ENCODE measurements at places on chromosomes 1 and 21.

DNA sequence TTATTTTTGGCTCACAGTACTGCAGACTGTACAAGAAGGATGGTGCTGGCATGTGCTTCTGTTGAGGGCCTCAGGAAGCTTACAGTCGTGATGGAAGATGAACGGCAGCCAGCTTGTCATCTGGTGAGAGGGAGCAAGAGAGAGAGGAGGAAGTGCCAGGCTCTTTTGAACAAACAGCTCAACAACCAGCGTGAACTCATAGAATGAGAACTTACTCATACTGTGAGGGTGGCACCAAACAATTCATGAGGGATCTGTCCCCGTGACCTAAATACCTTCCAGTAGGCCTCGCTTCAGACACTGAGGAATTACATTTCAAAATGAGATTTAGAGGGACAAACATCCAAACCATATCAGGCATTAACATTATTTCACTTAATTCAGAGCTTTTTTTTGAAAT lies 84.7 kb downstream of the PKN2 start:
- peak; percentile 3 for DNase-seq

DNA sequence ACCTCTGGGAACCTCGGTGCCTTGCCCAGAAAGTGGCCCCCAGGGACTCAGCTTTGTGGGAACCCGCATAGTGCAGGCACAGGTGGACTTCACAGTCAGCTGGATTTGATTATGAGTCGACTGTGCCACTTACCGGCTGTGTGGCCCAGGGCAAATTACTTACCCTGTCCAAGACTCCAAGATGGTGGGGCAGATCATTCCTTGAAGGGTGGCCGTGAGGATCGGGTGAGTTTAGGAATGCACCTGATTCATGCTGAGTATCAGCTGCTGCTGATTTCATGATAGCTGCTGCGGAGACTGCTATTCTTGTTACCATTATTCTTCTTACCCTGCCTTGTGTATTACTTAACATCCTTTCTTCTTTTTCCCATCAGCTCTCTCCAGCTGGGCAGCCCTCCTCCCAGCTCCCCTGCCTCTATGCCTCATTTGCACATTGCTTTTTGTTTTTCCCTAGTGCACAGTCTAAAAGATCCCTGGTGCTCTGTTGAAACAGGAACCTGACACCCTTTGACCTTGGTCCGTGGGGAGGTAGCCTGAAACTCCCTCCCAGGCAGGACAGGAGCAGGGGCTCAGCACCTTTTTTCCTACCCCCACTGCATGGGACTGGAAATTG lies 40.5 kb upstream of the FHAD1 start:
- no peak for DNase-seq

DNA sequence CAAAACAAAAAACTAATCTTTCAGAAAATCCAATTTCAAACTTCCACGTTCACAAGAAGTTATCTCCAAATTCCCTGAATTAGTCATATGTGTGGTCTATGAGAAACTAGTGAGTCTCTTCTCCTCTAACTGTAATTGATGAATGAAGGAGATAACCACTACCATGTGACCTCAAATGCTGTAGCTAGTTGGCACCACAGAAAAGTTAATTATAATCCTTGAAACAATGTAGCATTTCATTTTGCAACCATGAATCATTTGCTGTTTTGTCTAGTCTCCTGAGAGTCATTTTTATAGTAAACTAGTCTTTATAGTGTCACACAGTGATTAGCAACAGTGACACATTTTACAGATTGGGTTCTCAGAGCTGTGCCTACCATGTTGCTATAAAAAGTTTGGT lies 287.5 kb downstream of the LRRIQ3 start:
- peak; percentile 6 for DNase-seq

- DNase-seq: no peak
Observed at GRCh38 chr1:235004276-235004675, 124.4 kb downstream of the TOMM20 start.

- no peak for DNase-seq
Observed at GRCh38 chr1:54355931-54356679, 50.1 kb downstream of the SSBP3 start.

DNA sequence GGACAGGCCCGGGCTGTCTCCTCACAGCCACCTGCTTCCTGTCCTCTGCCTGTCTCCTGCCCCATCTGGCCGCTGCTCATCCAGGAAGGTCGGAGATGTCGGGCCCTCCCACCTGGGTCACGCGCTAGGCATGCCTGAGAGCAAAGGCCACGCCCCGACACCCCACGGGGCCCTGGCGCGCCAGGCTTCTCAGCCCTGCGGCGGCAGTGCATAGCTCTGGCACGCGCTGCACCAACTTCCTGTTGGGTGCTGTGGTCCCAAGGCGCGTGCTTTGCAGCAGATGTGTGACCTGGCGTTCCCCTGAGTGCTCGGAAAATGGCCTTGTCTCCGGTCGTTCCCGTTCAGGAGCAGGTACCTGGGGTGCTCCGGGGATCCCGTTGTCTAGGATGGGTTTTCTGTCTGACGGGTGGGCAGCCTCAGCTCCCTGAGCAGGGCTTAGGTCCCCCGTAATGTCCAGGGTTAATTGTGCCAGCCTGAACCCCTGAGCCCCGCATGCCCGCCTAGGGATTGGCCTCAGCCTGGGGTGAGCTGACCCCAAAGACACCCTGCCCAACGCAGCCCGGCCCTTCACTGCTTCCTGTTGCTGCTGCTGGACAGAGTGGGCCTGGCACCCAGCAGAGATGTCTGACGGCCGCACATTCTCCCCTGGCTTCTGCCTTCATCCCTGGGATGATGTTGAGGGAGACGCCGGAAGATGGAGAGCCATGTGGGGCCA lies 19.4 kb upstream of the KCNAB2 start:
- peak; percentile 92 for DNase-seq

DNA sequence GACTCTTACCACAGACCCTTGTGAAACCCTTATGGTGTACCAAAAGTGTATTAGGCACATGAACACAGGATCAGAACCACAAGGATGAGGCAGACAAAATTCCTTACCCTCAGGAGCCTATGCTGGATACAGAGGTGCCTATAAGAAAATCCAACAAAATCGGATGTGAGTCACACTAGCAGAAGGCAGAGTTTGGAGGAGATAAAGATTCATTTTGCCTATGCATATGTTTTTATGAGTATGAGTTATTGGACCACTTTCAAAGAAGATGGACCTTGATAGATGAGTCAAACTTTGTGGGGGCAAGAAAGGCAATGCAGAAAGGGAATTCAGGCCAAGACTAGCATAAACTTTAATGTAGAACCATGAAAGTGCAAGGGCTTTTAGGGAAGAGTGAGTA lies 17.0 kb downstream of the CAMK1G start:
- no peak for DNase-seq

GRCh38 chr1:14977338-14977931 lies 176.1 kb upstream of the TMEM51 start:
- no peak for DNase-seq

- DNase-seq: no peak
Observed at GRCh38 chr1:115325874-115326273, 12.2 kb downstream of the NGF start.

DNA sequence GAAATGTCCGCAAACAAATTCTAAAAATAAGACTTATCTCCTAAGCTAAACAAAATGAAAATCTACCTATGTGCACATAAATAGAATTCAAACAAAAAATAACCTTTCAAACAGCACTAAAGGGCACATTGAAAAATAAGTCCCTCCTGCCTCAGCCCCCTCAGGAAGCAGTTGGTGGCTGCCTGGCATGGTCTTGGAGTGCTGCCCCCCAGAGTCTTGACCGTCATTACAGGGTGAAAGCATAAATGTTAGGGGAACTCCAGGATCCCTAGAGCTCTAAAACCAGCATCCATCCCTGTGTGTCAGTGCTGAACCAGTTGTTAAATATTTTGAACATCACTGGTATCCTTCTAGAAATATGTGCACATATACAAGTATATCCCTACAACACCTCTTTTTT lies 6.5 kb upstream of the NPL start:
- peak; percentile 14 for DNase-seq

DNA sequence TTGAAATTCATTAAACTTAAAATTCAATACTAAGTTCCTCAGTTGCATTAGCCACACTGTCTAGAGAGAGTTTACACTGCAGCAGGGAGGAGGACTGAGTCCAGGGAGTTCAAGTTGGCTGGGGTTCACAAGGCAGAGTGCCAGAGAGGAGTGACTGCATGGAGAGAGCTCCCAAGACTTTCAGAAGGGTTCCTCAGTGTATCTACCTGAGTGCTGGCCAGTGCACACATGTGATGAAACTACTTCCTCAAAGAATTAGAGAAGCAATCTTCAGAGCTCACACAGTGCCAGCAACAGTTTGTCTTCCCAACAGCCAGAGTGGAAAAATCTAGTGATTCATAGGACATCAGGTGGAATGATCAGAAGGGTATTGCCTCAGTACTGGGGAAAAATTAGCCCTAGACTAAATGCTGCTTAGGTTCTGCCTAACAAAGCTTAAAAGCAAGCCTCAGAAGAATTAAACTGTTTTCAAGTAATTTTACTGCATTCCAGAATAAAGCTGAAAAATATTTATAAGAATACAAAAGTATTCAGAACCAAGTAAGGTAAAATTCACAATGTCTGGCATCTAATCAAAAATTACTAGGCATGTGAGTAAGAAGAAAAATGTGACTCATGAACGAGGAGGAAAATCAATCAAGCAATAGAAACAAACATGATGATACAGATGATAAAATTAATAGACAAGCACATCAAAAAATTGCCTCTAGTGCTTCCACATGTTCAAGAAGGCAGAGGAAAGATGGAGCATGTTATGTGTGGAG lies 10.4 kb upstream of the WNT3A start:
- DNase-seq: no peak

GRCh38 chr1:246270236-246270635 lies 236.8 kb downstream of the SMYD3 start:
- DNase-seq: no peak

DNA sequence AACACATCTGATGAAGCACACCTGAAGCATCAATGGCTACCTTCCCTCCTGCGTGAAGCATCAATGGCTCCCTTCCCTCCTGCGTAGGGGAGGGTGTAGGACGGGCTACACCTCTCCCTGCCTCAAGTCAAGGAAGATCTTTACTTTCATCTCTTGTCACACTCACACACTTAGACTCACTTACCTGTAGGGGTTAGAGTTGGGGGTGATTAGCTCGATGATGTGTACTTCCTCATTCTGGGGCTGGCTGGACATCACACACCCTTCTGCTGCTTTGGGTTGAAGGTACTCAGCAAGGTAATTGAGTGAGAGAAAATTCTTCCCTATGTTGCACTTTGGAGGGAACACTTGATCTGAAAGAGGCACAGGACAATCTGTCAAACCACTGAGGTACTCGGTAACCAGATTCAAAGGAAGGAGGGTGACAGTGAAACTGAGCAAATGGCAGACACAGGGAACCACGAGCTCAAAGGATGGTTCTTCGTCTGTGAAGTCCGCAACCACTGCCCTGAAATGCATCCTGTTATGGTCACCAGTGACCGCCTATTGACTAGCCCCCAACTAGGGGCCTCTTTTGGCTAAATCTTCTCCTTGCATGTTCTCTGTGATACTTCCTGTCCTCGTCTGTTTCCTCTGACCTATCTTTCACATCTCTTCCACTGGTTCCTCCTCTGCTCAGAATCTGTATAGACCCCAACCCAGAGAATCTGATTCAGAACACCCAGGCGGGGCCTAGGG lies 156.2 kb downstream of the TGFBR3 start:
- DNase-seq: no peak

DNA sequence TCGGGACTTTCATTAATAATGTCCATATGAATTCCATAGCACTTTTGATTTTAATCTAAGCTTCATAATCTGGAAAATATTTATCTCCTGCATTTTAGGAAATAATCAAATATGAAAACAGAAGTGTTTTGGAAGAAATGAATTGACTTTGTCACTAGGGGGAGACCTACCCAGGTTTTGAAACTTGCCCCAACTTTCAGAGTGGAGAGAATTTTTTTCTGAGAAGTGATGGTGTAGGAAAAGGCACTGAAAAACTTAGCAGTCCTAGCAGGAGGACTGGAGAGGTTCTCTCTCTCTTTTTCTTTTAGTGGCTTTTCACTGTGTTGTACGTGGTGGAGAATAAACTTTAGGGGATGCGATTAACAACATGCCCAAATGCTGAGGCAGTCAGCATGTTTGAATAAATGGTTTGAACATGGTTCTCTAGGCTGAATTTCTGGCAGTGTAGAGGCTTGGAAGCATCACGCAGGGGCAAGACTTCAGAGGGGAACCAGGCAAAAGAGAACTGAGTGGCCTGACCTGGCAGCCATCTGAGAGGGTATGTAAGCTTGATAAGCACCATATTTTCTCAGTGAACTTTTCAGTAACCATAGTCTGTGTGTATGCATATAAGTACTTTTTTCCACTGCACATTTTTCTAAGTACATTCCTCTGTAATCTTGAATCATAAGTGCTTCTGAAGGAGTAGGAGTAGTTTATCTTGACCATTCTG lies 68.3 kb upstream of the NEK7 start:
- DNase-seq: peak; percentile 49

GRCh38 chr1:74534241-74534640 lies 21.8 kb upstream of the LRRC53 start:
- DNase-seq: no peak

- no peak for DNase-seq
Observed at GRCh38 chr1:69497441-69498221, 70.1 kb upstream of the LRRC7 start.

- DNase-seq: no peak
Observed at GRCh38 chr1:221394011-221394544, 347.8 kb downstream of the DUSP10 start.

DNA sequence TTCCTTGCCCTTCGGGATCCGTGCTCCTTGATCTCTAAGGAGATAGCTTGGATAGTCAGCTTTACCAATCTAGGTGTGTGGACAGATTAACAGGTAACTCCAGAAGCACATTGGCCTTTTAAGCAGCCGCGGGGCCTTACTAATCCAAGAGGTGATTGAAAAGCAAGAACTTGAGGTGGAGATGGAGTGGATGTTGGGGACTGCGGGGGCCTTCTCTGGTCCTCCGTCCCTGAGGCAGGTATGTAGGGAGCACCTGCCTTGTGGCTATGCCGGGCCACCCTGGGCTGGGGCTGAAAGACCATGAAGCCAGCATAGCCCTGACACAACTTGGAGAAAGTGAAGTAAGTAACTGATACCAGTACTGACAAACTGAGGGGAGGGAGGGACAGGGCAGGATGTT lies 10.6 kb downstream of the SOX13 start:
- no peak for DNase-seq

- DNase-seq: no peak
Observed at GRCh38 chr21:44701541-44701940, 4.6 kb downstream of the KRTAP10-12 start.

GRCh38 chr21:36654324-36654723 lies 44.6 kb upstream of the SIM2 start:
- DNase-seq: no peak

All from RKO (cell line).